ENCODE measurements at places on chromosomes 7 and 10.

- no peaks in the 10 kb centered on the region for H3K36me3 ChIP-seq
- H3K4me3 ChIP-seq = no peak overlapping the region
- peak; percentile 8 for DNase-seq
- H3K4me1 ChIP-seq = no peaks in the 10 kb centered on the region
These were observed 46.8 kb downstream of the VIPR2 start for GRCh38 chr7:159097661-159098423.

DNA sequence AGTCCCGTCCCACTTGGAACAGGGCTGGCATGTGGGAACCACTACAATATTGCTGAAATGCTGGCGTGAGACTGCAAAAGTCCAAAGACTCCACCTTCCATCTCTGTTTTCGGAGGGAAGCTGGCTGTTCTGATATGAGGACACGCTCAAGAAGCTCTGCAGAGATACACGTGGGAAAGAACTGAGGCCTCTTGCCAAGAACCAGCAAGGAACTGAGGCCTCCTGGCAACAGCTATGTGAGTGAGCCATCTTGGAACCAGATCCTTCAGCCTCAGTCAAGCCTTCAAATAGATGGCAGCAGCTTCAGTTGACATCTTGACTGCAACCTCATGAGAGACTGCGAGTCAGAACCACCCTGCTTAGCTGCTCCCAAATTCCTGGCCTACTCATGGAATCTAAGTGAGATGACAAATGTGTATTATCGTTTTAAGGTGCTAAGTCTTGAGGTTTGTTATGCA lies 30.8 kb downstream of the SGMS1 start:
- no peak overlapping the region for H3K4me3 ChIP-seq
- no peaks in the 10 kb centered on the region for H3K27me3 ChIP-seq
- peaks cover 10% of the 10 kb centered on the region for H3K4me1 ChIP-seq
- no peaks in the 10 kb centered on the region for H3K36me3 ChIP-seq

GRCh38 chr7:37765872-37766525 lies 82.4 kb upstream of the NME8 start:
- H3K4me3 ChIP-seq = no peak overlapping the region
- H3K27ac ChIP-seq = no peak overlapping the region
- no peak for DNase-seq
- no peaks in the 10 kb centered on the region for H3K36me3 ChIP-seq
- no peaks in the 10 kb centered on the region for H3K27me3 ChIP-seq

DNA sequence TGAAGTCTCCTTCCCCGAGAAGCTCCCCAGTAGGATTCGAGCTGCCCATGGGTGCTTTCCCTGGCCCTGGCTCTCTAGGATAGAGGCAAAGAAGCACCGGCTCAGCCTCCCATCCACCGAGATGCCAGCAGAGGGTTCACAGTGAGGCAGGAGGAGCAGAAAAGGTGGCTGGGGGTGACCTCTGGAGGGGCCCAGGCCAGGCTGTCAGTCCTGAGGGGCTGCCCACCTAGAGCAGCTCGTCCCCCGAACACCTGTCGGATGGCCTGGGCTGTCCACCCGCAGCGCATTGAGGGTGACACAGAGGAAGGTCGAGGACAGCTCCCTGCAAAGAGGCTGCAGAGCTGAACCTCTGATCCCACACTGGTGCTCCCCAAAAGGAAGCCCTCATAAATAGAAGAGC lies 167.2 kb upstream of the PPP2R2D start:
- no peaks in the 10 kb centered on the region for H3K36me3 ChIP-seq
- no peaks in the 10 kb centered on the region for H3K4me1 ChIP-seq
- DNase-seq = no peak
- H3K4me3 ChIP-seq = no peak overlapping the region

- H3K27ac ChIP-seq = no peak overlapping the region
- H3K4me3 ChIP-seq = no peak overlapping the region
- no peaks in the 10 kb centered on the region for H3K36me3 ChIP-seq
- H3K4me1 ChIP-seq = peaks cover 29% of the 10 kb centered on the region
These were observed 37.0 kb upstream of the TES start for GRCh38 chr7:116173051-116174028.

DNA sequence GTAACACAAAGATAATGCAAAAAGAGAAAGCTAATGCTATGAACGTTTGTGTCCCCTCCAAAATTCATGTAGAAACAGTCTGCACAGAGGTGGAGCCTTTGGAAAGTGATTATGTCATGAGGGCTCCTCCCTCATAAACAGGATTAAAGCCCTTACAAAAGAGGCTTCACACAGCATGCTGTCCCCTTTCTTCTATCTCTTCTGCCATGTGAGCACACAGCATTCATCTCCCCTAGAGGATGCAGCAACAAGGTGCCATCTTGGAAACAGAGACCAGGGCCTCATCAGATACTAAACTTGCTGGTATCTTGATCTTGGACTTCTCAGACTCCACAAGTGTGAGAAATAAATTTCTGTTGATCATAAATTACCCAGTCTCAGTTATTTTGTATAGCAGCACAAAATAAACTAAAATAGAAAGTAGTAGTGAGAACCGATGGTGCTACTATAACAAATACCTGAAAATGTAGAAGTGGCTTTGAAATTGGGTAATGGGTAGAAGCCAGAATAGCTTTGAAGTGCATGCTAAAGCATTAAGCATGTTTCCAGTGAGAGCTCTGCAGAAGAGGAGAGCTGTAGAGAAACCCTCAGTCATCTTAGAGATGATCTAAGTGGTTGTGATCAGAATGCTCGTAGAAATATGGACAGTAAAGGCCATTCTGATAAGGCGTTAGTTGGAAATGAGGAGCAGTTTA lies 108.7 kb downstream of the DNAJC1 start:
- H3K36me3 ChIP-seq = no peaks in the 10 kb centered on the region
- H3K4me3 ChIP-seq = no peak overlapping the region
- H3K4me1 ChIP-seq = no peaks in the 10 kb centered on the region

DNA sequence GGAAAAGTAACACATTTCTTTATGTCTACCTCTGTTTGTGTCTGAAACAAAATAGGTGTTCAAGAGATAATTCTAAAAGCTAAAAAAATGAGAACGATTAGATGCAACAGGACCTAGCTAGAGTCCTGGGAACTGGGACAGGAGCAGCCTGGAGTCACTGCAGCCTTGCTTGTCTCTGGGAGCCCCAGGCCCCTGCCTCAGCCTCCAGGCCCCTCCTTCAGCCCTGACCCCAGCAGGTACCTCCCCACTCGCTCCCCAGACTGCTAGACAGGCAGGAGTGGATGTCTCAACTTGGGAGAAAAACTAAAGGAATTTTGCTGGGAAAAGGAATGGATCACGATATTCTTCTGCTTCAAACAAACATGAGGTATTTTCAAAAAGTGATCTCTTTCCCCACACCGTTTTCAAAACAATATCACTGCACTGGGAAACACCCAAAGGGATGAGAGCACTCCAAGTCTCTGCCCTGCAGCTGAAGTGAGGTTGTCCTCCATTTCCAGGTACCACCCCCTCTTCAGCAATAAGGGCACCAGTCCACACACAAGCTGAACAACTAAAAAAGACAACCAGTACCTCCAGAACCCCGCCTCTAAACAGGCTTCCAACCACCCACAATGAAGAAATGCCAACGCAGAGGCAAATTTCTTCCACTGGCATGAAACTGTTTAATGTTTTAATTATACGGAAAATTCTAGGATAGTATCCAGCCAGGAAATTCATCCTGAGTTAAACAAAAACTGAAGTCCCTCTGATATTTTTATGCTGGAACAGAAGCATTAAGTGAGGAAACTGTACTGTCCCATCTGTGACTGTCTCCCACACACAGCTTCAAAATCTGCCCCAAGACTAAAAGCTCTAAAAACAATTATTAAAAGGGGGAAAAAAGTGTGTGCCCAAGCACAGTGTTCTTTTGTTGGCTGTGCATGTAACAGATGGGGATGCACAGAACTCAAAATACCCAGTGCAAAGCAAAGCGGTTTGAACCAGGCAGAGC lies 47.2 kb downstream of the XPNPEP1 start:
- H3K27me3 ChIP-seq = no peaks in the 10 kb centered on the region
- H3K4me1 ChIP-seq = peaks cover 7% of the 10 kb centered on the region
- peak overlapping the region; percentile 34 for H3K27ac ChIP-seq
- no peaks in the 10 kb centered on the region for H3K36me3 ChIP-seq
- no peak for DNase-seq

GRCh38 chr10:86090807-86091206 lies 275.8 kb downstream of the GRID1 start:
- no peaks in the 10 kb centered on the region for H3K27me3 ChIP-seq
- no peak overlapping the region for H3K27ac ChIP-seq
- DNase-seq = no peak
- no peaks in the 10 kb centered on the region for H3K4me1 ChIP-seq
- no peaks in the 10 kb centered on the region for H3K36me3 ChIP-seq
- no peak overlapping the region for H3K4me3 ChIP-seq

DNA sequence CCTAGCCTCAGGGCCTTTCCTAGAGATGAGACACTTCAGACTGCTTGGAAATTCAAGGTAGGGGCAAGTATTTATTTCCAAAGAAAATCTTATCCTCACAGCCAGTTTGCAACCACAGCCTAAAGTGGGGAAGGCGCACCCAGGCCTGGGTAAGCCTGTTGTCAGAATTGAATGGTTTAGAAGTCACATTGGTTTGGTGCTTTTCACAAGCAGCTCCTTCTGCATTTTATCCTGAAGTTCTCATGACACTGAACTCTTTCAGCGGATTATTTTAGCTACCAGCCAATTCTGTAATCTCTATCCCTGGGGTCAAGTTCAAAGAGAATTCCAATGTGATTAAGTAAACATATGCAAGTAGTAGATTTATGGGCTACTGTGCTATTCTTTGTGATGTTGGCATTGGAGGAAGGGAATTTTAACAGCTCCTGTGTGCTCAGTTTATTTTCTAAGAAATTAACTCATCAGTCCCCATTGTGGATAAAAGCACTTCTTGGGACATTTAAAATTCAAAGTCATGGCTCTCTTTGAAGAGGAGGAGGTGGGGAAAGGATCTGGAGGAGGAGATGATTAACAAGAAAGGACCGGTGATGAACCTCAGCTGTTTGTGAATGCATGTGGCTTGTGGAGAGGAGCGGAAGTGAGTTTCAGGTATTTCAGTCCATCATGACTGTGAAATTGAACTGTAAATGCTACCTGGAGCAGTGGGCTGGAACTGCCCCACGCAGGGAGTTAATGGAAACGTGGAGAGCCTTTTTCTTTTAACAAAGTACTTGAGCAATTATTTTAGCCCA lies 90.2 kb upstream of the CACUL1 start:
- no peak overlapping the region for H3K27ac ChIP-seq
- no peaks in the 10 kb centered on the region for H3K4me1 ChIP-seq
- DNase-seq = no peak
- no peak overlapping the region for H3K4me3 ChIP-seq

- H3K27me3 ChIP-seq = no peaks in the 10 kb centered on the region
- no peak overlapping the region for H3K27ac ChIP-seq
These were observed 145.0 kb downstream of the ELFN1 start for GRCh38 chr7:1815051-1815481.

- no peak overlapping the region for H3K4me3 ChIP-seq
- DNase-seq = no peak
- no peaks in the 10 kb centered on the region for H3K27me3 ChIP-seq
- no peaks in the 10 kb centered on the region for H3K4me1 ChIP-seq
- H3K27ac ChIP-seq = no peak overlapping the region
- no peaks in the 10 kb centered on the region for H3K36me3 ChIP-seq
These were observed 154.8 kb upstream of the LAMB4 start for GRCh38 chr7:108285003-108285368.

DNA sequence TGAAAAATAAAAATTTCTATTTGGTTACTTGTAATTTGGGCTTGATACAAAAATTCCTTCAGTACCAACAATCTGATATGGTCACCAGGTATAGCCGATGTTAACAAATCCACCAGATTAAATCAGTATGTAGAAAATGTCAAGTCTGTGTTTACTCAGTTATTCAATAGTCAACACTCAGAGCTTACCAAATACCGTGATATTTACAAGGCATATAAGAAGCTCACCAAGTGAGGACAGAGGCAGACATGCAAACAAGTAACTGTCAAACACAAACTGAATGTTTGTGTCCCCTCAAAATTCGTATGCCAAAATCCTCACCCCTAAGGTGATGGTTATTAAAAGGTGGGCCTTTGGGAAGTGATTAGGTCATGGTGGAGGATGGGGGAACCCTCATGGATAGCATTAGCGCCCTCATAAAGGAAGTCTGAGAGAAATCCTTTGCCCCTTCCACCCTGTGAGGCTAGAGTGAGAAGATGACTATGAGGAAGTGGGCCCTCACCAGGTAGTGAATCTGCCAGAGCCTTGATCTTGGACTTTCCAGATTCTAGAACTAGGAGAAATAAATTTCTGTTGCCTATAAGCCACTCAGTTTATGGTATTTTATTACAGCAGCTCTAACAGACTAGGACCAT lies 63.1 kb downstream of the TES start:
- H3K27me3 ChIP-seq = no peaks in the 10 kb centered on the region
- no peak overlapping the region for H3K27ac ChIP-seq
- H3K4me3 ChIP-seq = no peak overlapping the region
- DNase-seq = no peak
- no peaks in the 10 kb centered on the region for H3K36me3 ChIP-seq
- H3K4me1 ChIP-seq = no peaks in the 10 kb centered on the region

GRCh38 chr7:27128034-27128433 lies 2.5 kb downstream of the HOXA4 start:
- no peaks in the 10 kb centered on the region for H3K36me3 ChIP-seq
- no peak overlapping the region for H3K27ac ChIP-seq
- no peak overlapping the region for H3K4me3 ChIP-seq
- H3K27me3 ChIP-seq = peaks cover 37% of the 10 kb centered on the region
- DNase-seq = no peak
- no peaks in the 10 kb centered on the region for H3K4me1 ChIP-seq

GRCh38 chr7:32602470-32602869 lies 107.2 kb downstream of the AVL9 start:
- no peak overlapping the region for H3K4me3 ChIP-seq
- H3K27me3 ChIP-seq = no peaks in the 10 kb centered on the region
- no peaks in the 10 kb centered on the region for H3K36me3 ChIP-seq
- no peak for DNase-seq
- H3K4me1 ChIP-seq = no peaks in the 10 kb centered on the region

- H3K4me1 ChIP-seq = no peaks in the 10 kb centered on the region
- no peak for DNase-seq
- no peak overlapping the region for H3K27ac ChIP-seq
- no peaks in the 10 kb centered on the region for H3K27me3 ChIP-seq
- no peaks in the 10 kb centered on the region for H3K36me3 ChIP-seq
These were observed 150.2 kb downstream of the VPS50 start for GRCh38 chr7:93382362-93382761.

DNA sequence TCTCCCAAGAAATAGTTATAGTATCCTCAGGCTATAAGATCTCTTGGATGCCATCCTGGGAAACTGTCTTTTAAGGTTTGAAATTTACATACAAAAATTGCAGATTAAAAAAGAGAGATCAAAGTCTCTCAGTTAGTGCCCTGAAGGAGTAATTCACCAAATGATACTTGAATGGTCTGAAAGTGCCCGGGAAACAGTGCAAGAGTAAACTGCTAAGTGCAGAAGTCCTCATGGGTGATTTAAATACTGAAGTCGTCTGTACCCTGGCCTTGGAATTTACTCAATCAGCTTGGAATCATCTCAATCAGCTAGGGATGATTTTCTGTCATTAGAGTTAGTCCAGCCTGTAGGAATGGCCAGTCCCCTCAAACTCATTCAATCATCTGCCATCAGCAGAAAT lies 155.3 kb downstream of the GLI3 start:
- no peak overlapping the region for H3K4me3 ChIP-seq
- H3K4me1 ChIP-seq = peaks cover 6% of the 10 kb centered on the region

- no peaks in the 10 kb centered on the region for H3K27me3 ChIP-seq
- no peaks in the 10 kb centered on the region for H3K4me1 ChIP-seq
- H3K36me3 ChIP-seq = no peaks in the 10 kb centered on the region
- no peak for DNase-seq
- H3K4me3 ChIP-seq = no peak overlapping the region
These were observed 45.0 kb downstream of the DENND2A start for GRCh38 chr7:140595468-140596092.
